ENCODE measurements at places on chromosomes 2 and 18.

DNA sequence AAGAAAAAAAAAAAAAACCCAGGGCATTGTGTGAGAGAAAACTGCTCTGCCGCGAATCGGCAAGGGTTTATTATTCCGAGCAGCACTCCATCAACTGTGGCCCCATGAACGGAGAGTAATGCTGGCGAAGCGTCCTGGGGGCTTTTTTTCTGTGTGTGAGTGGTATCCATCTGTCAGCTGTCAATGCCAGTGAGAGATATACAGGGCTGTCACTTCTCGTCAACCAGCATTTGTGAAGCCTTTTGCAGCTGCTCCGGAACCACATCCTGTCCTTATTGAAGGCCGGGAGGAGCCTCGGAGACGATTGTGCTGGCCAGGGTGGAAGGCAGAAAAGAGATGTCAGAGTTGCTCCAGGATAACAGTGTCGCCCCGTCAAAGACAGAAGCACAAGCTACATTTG lies 356.9 kb upstream of the SMIM21 start:
- DNase-seq = no peak

- no peak for DNase-seq
These were observed 370.7 kb upstream of the MYT1L start for GRCh38 chr2:2701813-2702212.

DNA sequence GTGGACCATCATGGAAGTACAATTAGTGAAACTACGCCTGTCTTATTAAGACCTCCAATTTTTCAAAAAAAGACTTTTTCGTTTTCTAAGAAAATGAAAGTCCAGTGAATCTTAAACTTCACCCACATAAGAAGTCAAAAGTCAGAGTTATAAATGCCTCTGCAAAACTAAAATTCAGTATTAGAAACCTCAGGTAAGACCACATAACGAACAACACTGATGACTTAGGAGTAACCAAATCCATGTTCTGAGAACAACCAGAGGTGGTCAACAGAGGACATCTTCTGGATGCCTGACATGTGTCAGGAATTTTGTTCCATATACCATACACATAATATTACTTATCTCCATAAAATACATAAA lies 62.4 kb downstream of the RPL31 start:
- no peak for DNase-seq

- DNase-seq = no peak
These were observed 1081.5 kb upstream of the ZEB2 start for GRCh38 chr2:145601361-145601925.

- DNase-seq = no peak
These were observed 885.0 kb downstream of the SLC4A3 start for GRCh38 chr2:220512419-220512818.

DNA sequence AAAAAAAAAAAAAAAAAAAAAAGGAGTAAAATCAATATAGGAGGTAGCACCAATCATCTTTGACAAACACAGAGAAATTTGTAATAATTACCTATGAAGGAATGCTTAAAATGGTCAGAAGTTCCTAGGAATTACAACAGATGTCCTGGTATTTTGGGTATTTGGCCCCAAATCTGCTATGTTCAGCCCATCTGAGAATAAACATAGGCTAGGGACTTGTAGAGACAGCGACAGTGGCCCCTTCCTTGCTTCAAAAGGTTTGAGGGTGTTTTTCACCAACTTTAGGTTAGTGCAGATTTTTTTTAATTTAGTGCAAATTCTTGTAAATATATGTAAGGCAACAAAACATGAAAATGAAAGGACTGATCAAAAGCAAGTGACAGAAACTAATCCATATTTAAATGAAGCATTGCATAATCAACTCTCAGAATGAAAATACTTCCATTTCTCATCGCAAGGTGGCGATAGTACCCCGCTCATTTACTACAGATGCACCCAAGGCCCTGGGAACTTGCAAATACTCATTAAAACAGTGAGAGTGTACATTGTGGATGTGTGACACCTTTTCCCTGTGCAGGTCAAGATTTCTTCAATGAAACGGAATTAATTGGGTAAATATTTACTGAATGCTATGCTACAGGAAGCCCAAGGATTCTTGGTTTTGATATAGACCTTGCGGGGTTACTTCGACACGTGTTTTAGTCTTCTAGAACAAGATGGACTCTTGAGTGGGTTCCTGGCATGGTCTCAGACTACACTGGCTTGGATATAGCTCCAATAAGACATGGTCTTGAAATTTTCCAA lies 44.6 kb downstream of the FAM124B start:
- peak; percentile 24 for DNase-seq

DNA sequence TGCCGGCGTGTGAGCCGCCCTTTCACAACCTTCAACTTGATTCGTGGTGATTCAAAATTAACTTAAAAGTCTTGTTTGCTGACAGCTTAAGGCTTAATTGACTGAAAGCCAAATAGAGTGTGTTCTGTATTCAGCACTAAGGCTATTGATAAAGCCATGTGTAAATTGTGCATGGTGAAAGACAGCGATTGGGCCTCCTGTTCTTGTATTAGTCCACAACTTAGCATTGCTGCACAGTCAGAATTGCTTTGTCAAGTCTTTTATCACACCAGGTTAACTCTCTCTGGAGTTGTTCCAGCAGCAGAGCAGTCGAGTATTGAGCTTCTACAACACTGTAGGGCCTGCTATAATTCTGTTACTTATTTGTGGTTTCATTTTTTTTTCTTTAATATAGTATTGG lies 210.1 kb downstream of the WDR7 start:
- DNase-seq = no peak

GRCh38 chr2:239167766-239168444 lies 232.9 kb downstream of the HDAC4 start:
- no peak for DNase-seq

GRCh38 chr2:134694411-134694810 lies 24.4 kb downstream of the TMEM163 start:
- DNase-seq = no peak

GRCh38 chr18:23324056-23324811 lies 128.9 kb upstream of the RIOK3 start:
- no peak for DNase-seq

GRCh38 chr2:126733795-126734194 lies 77.8 kb downstream of the GYPC start:
- no peak for DNase-seq

DNA sequence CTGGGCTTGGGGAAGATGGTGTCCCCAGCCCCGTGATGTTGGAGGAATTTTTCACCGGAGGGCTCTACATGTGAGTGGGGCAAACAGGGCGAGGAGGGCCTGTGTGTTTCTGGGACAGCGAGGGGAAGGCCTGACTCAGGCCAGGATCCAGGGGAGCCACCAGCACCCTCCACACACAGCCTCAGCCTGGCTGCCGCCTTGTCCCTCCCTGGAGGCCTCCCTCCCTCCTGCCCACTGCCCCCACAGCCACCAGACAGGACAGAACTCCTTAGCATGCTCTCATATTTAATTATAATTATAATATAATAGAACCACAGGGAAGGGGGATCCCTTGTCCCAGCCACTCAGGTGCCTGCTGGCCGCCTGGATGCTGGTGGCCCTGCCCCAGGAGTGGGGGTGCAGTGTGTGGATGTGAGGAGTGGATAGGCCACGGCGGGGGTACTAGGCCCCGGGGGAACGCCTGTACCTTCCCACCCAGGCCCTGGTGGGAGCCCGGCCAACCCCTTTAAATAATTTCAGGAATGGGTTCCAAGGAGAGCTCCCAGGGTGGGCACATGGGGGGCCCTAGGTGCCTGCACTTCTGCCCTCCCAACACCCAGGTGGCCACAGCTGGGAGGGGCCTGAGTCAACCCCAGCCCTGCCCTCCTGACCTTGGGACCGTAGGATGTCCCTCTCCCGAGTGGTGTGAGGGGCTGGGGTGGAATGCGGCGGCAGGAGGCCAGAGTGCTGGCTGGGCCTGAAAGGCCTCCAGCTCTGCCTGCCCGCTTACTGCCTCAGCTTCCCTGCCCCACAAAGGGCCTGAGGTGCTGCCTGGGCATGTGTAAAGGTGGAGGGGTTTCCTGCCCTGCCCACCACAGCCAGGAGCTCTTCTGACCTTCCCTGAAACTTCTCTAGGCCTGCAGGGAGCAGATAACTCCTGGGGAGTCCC lies 8.8 kb downstream of the PDCD1 start:
- no peak for DNase-seq

GRCh38 chr18:32303400-32303799 lies 113.6 kb downstream of the MEP1B start:
- DNase-seq = no peak

- no peak for DNase-seq
These were observed 14.4 kb downstream of the INHBB start for GRCh38 chr2:120360307-120360855.

GRCh38 chr2:101551336-101551888 lies 76.5 kb upstream of the RFX8 start:
- DNase-seq = no peak

GRCh38 chr18:7990670-7991069 lies 423.6 kb downstream of the PTPRM start:
- no peak for DNase-seq

GRCh38 chr2:224938651-224939182 lies 103.6 kb downstream of the DOCK10 start:
- no peak for DNase-seq

DNA sequence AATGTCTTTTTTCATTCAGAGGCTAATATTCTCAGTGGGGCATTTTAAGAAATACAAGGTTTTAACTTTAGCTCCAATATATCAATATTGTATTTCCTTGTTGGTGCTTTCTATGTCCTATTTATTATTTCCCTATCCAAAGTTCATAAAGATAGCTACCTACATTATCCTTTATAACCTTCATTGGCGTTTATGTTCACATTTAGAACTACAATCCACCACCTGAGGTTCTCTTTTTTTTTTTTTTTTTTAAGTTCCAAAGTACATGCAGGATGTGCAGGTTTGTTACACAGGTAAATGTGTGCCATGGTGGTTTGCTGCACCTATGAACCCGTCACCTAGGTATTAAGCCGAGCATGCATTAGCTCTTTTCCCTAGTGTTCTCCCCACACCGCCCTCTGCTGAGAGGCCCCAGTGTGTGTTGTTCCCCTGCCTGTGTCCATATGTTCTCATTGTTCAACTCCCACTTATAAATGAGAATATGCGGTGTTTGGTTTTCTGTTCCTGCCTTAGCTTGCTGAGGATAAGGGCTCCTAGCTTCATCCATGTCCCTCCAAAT lies 694.6 kb downstream of the SUCLG1 start:
- no peak for DNase-seq

DNA sequence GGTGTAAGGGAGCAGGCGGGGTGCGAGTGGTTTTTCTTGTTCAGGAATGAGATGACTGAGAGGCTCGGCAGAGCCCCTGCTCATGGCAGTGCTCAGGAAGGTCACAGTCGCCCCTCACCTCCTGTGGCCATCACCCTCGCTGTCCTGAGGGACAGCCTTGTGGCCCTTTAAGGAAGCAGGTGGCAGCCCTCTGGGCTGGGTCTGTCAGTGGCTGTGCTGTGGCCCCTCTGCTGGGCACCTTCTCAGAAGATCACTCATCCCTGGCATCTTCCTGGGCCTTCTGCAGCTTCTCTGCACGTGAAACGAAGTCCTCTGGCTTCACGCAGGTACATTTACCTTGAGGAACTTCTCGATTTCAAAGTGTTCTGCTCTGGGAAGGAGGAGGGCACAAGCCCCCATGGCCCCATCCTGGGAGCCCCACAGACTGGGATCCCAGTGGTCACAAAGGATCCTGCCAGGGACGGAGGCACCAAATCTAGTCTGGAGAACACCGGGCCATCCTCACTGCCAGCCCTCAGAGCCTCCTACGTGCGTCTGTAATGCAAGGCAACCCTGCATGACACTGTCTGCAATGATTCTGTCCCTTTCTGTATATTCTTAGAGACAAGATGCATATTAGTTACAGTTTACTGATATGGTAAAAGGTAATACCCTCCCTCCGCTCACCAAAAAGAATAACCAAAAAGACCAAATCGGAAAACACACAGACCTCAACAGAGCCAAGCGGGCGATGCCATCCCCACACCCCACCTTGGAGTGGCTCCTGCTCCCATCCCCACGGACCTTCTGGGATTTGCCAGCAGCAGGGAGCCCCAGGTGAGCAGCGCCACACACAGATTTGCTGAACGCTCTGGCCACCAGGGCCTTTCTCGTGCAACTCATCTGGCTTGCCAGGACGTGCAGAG lies 25.9 kb upstream of the FAHD2A start:
- DNase-seq = no peak

GRCh38 chr2:170013802-170014551 lies 164.0 kb upstream of the MYO3B start:
- no peak for DNase-seq

- no peak for DNase-seq
These were observed 39.1 kb downstream of the SLC3A1 start for GRCh38 chr2:44314362-44314761.

GRCh38 chr2:190668892-190669291 lies 20.0 kb downstream of the NAB1 start:
- no peak for DNase-seq

GRCh38 chr2:48165070-48165753 lies 258.9 kb upstream of the FBXO11 start:
- no peak for DNase-seq

- DNase-seq = no peak
These were observed 44.5 kb upstream of the FRZB start for GRCh38 chr2:182910965-182911364.

DNA sequence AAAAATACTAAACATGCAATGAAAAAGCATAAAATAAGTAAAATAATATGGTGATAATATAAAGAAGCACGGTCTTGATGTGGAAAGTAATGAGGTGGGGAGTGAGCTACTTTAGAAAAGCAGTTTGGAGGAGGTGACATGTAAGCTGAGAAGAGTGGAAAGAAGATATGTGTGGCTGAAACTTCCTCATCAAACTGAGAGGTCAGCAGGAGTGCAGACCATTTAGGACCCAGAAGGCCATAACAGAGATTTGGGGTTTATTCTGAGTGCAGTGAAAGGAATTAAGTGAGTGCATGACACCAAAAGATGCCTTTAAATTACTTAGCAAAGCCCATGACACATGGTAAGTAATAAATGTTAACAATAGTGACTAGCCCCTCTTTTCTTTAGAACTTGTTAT lies 24.4 kb upstream of the TMEM182 start:
- DNase-seq = no peak

DNA sequence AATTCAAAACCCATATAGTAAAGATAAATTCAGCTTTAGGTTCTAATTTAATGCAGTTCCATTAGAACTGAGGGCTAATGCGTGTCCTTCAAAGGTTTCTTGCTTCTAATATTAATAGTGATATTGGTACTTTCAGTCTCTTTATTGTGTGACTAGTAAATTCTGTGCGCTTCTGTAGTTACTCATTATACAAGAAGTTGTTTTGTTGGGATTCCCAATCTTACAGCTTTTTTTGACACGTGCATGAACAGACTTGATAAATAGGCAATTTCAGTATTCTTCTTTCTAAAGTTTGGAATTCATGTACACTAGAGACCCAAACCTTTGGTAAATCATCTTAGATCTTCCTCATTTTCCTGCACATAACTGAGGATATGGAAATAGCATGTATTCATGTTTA lies 71.8 kb downstream of the HAUS1 start:
- no peak for DNase-seq

GRCh38 chr2:3396920-3397559 lies 17.5 kb downstream of the TRAPPC12 start:
- no peak for DNase-seq
